Colonic mucosa (tissue), 4 donors: ENCODE measurements at places on chromosomes 2 and 18. TPM values are rescaled to one million over a fixed set of nuclear protein-coding genes. Genes with fewer than 3 reads are reported as not detected.

LYPD6 gene
- total RNA-seq: 8.4 TPM

LIMS3 gene
- total RNA-seq: 0.90 TPM

C2orf72 gene
- total RNA-seq: 82.5 TPM

CNGA3 gene
- total RNA-seq: 0.20 TPM

CTLA4 gene
- 0.84 TPM for total RNA-seq

RAB6C gene
- 0.08 TPM for total RNA-seq

INHA gene
- not detected for total RNA-seq

DNA sequence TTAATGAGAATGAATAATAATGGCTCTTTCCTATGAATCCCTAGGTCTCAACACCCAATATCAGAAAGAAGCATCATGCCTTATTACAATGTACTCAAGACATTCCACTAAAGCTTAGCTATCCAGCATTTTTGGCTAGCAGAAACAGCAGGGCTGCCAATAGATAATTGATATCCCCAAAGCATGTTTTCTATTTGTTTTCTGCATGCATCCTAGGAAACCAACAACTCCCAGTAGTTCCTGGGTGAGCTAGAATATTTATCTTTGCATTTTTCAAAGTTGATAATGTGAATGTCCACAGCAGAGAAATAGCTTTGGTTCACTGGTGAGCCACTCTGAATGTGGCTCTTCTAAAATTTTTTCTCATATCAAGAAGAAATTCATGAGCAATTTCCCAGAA is 5.8 kb upstream of the ANTXR1 start:
- no peak for DNase-seq

GRCh38 chr2:52857722-52858121 is 909.9 kb upstream of the CHAC2 start:
- no peak for DNase-seq

DNA sequence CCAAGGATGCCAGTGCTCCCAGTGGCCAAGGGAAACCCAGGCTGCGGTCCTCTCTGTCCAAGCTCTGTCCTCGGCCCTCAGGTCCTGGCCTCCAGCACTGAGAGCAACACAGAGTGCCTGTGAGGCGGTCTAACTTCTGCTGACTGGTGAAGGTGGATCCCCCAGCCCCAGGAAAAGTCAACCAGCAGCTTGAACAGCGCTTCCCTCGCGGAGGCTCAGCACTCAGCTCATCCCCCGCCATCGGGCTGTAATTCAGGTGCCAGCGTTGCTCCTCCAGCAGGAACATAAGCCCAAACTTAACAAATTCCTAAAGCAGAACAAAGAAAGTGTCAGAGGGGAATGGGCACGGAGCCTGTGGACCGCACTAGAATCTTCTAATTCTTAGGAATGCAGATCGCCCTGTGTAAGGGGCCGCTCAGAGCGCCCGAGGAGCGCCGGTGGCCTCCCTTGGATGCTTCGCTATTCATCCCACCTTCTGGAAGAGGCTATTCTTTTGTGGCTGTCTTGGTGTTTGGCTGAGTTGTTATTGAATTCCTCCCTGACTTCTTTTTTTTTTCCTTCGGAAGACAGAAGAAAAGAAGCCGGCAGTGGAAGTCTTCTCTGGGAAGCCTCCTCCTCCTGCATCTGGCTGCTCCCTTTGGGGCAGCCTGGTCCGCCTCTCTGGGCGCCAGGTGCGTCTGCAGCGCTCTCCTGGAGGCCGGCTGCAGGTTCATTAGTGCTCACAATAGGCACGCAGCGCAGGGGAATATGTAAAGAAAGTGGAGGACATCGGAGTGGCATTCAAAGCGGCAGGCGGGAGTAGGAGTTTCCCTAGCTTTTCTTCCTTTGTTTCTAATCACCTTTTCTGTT is 905.6 kb downstream of the TSN start:
- DNase-seq: no peak

- DNase-seq: peak; percentile 7
These were observed 50.9 kb downstream of the MARCO start for GRCh38 chr2:118992740-118993391.

DNA sequence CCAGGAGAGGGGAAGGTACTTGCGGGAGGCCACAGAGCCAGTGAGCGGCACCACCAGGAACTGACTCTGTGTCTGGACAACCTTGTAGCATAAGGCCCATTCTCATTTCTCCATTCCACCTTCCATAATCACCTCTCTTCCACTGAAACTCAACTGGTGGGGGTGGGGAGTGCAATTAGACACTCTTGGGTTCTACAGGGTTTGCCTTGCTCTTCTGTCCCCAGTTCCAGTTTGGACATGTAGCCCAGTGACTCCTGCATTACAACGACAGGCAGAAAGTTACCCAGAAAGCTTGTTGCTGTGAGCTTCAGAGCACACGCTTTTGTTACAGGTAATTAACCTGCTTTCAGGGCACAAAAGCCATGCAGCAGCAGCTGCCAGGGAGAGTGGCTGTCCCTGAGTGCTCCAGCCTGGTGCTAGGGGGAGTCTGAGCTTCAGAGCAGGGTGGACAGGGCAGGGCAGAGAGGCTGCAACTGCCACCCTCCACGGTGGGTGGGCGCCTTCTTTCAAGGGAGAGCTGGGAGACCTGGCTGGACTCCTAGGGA is 65.2 kb downstream of the COPS8 start:
- no peak for DNase-seq

DNA sequence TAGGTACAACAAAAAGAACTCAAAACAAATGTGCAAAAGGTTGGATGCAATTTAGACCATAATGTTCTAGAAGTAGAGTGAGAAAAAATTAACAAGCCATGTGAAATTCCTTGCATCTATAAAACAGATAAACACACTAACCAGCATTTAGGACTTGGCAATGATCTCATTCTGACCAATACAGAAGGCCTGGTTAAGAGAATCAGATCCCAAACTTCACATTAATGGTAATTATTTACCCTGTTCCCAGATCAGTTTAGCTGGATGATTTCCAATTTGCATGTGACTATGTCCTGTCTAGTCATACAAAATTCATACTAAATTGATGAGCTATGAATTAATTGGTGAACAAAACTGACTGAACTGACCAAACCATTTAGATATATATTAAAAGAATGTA is 98.4 kb upstream of the FIGN start:
- no peak for DNase-seq

- no peak for DNase-seq
These were observed 15.8 kb upstream of the IL1RL1 start for GRCh38 chr2:102295566-102295965.

GRCh38 chr2:67046591-67046990 is 350.5 kb upstream of the ETAA1 start:
- DNase-seq: no peak

DNA sequence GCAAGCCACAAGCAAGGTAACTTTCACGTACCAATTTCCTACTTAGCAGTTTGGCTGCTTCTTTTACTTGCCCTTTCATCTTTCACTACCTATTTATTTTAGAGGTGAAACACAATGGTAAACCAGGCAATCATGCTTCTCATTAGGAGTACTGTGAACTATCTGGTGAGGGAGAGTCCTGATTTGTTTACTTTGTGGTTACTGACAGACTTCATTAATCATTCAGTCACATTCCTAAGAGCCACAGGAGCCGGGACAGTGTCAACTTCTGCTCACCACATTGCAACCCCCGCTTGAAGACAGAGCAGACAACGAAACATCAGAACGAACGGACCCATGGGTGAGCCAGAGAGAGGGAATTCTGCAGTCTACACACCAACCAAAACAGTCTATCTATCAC is 28.8 kb downstream of the TUBB6 start:
- DNase-seq: no peak

- no peak for DNase-seq
These were observed 124.6 kb downstream of the NCK2 start for GRCh38 chr2:105869341-105869740.

- no peak for DNase-seq
These were observed 282.7 kb downstream of the DLGAP1 start for GRCh38 chr18:4172196-4173100.

DNA sequence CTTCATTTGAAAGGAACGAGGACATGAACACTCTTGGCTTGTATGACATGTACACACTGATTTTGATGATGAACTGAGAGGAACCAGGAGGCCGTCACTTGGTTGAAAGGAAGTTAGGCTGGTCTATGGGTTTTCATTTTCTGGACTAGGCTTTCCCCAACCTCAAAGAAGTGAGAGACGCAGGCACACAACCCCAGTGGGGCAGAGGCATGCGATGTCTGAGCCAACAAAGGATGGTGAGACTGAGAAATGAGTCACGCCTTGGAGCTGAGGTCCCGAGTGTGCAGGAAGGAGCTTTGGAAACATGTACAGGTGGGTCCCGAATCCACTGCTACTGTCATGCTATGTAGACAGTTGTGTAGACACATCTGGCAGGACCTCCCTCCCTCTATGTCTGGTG is 24.1 kb downstream of the SIGLEC15 start:
- no peak for DNase-seq

DNA sequence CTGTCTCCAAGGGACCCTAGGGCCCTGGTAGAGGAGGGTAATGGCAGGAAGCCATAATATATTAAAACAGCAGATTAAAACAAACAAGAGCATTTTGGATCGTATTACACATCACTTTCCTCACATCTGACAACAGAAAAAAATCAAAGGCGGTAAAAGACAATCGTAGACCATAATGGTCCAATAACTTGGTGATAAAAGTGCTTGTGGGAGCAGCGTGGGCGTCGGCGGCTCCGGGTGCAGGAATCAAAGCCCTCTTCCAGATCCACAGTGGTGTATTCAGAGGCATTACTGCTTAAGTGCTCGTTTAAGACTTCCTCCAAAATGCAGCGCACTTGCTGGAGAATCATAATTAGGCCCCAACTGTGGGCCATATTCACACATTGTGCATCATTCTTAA is 68.0 kb downstream of the FECH start:
- DNase-seq: no peak
